Neural crest cell (in vitro differentiated cells): ENCODE measurements at places on chromosomes 6 and 20. TPM values are rescaled to one million over a fixed set of nuclear protein-coding genes. Genes with fewer than 3 reads are reported as not detected.

The C6orf118 gene
- 7.4 and 8.2 TPM in 2 replicates for total RNA-seq

The CYP39A1 gene
- 1.5 and 2.1 TPM in 2 replicates for total RNA-seq

The APMAP gene
- total RNA-seq = 85.0 and 88.6 TPM in 2 replicates

The TNNC2 gene
- total RNA-seq = not detected in 2 replicates

The TUBB2B gene
- 655 and 665 TPM in 2 replicates for total RNA-seq

The PTGIS gene
- total RNA-seq = 7.1 and 9.8 TPM in 2 replicates

The MYB gene
- 6.8 and 8.1 TPM in 2 replicates for total RNA-seq

The PSORS1C1 gene
- total RNA-seq = not detected in 2 replicates

The CD83 gene
- 7.1 and 7.9 TPM in 2 replicates for total RNA-seq

The KHDRBS2 gene
- total RNA-seq = 7.0 and 7.3 TPM in 2 replicates

The NHSL1 gene
- total RNA-seq = 54.7 and 56.6 TPM in 2 replicates

DNA sequence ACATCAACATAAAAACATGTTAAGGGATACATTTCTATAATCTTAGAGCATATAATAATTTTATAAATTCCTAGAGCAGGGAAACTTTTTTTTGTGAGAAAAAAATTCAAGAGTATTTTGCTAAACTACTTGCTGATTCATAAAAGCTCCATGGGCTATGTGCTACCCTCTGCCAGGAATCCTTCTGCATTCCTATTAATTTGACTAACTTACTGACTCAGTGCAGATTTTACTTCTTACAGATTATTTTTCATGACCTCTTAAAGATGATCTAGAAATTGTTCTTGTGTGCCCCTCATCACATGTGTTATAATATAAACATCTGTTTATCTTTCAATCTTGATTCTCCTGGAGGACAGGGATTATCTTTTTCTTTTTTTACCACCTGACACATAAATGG lies 5.7 kb downstream of the VTA1 start:
- DNase-seq = no peak

- no peak for DNase-seq
Observed at GRCh38 chr6:155273431-155273830, 9.6 kb downstream of the CLDN20 start.

- no peak for DNase-seq
Observed at GRCh38 chr20:62454904-62455636, 20.7 kb downstream of the GATA5 start.

DNA sequence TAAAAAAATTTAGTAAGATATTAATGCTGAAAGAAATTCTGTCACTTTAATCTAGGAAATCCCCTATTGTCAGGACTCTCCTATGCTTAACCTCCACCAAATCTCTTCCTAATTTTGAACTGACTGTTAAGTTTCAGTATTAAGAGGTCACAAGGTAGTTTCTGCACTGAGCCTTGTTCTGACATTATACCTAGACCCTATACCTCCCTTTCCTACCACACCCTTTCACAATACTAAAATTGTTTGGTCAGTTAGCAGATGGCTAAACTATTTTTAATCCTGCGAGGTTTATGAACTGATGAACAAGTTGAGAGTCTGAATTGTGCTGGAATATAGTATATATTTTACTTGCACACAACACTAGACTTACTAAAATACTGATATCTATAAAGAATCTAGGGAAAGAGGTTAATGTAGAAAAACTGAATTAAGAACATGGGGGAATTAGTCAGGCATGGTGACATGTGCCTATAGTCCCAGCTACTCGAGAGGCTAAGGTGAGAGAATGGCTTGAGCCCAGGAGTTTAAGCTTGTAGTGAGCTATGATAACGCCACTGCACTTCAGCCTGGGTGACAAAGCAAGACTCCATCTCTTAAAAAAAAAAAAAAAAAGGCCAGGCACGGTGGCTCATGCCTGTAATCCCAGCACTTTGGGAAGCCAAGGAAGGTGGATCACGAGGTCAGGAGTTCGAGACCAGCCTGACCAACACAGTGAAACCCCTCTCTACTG lies 51.5 kb downstream of the HBS1L start:
- DNase-seq = no peak

GRCh38 chr6:82362878-82363427 lies 664 bp upstream of the TPBG start:
- no peak for DNase-seq

DNA sequence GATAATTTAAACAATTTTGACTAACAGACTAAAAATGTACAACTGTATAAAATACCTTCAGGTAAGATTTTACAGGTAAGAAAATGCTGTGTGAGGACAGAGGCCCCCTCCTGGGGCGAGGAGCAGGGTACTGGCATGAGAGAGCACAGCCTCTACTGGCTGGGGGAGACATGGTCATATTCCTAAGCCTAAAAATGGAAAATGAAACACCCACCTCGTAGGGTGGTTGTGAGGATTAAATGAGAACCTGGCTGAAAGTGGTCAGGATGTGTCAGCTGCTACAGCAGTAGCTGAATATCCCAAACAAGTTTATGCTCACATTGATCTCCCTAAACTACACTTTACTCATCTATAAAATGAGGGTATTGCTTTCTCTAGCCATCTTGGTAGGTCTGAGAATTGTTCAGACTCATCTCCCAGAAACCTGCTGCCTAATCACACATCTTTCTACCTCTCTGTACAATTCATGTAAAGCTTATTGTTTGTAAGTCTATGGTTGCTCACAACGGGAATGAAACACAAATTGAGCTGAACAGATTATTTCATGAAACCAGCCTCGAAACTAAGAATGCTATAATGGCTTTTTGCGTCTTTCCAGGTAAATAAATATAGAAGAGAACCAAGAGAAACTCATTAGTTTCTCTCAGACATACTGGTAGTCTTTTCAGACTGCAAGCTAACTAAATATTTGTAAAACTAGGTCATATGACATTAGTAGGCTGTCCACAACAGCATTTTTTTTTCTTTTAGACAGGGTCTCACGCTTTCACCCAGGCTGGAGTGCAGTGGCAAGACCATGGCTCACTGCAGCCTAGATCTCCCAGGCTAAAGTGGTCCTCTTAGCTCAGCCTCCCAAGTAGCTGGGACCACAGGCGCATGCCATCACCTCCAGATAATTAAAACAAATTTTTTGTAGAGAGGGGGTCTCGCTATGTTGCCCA lies 69.6 kb downstream of the POPDC3 start:
- no peak for DNase-seq

- no peak for DNase-seq
Observed at GRCh38 chr6:43972913-43973300, 154.3 kb downstream of the MRPL14 start.

GRCh38 chr20:51014797-51015722 lies 7.8 kb downstream of the KCNG1 start:
- peak; percentile 83 for DNase-seq

DNA sequence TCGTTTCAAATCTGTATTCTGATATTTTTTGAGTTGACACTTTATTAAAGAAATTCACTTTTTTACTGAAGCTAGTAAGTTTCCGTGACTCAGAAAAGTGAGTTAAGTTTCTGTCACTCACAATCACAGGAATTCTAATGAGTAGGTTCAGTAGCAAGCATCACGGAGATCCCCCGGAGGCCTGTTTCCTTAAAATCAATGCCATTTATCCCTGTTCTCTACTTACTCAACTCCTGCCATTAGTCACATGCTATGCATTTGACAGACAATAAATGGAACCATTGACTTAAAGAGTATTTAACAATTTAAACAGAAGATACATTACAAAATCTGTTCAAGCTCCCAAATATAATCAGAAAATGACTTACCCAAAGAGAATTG lies 9.1 kb downstream of the SLC18B1 start:
- no peak for DNase-seq

DNA sequence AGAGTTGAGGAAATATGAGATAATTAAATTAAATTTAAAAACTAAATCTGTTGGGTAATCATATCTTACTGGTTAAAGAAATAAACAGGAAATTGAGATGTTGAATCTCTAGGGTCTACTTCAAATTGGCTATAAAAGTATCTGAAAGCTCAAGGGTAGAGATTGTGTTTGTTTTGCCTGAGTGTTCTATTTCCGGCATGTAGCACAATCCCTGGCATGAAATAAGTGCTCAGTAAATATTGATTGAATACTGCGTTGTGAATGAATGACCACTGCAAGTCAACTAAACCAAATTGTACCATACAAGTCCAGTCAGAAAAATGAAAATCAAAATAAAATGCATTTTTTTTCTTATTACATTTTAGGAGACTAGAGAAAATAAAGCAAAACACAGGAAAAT lies 709.8 kb downstream of the EPM2A start:
- DNase-seq = no peak

DNA sequence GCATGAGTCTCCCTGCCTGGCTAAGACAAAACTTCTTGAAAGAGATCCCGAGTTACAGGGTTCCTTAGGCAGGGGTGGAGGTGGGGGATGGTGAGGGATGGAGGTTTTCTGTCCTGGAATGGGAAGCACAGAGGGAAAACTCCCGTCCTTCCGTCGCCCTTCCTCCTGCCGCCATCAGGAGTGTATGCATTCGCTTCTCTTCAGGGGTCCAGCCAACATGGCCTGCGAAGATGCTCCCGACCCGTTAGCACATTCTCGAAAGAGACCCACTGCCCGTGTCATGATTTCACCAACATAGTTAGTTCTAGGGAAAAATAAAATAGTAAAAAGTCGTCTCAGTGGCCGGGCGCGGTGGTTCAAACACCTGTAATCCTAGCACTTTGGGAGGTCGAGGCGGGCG lies 37.1 kb downstream of the KIF25 start:
- DNase-seq = no peak

DNA sequence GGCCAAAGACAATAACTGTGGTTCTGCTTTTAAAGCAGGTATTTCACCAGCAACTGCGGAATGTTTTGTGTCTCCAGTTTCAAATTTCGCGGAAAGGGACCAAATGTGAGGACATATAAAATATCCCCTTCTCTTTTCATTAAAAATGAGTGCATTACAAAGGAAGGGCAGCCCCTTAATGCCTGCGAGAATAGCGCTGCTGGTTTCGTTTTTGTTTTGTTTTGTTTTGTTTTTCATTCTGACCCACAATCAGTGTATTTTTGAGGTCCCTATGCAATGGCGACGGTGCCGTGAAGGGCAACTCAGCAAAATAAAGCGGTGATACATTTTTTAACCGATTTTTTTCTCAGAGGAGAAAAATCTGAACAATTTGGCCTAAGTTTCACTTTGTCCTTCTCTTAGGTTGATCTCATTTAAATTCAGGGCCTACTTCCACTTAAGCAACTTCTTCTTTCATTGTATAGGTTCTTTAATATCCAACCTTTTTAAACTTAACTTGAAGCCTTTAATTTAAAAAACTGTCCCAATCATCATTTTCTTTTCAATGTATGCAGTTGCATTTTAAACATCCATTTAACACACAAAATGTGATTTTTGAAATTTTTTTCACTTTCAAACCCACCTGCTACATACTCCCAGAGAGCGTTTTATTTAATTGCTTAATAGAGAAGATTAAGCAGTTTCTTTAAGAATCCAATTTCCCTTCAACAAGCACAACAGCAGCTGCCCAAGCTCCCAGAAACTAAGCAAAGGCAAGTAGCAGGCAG lies 2.9 kb upstream of the HIVEP2 start:
- DNase-seq = no peak

DNA sequence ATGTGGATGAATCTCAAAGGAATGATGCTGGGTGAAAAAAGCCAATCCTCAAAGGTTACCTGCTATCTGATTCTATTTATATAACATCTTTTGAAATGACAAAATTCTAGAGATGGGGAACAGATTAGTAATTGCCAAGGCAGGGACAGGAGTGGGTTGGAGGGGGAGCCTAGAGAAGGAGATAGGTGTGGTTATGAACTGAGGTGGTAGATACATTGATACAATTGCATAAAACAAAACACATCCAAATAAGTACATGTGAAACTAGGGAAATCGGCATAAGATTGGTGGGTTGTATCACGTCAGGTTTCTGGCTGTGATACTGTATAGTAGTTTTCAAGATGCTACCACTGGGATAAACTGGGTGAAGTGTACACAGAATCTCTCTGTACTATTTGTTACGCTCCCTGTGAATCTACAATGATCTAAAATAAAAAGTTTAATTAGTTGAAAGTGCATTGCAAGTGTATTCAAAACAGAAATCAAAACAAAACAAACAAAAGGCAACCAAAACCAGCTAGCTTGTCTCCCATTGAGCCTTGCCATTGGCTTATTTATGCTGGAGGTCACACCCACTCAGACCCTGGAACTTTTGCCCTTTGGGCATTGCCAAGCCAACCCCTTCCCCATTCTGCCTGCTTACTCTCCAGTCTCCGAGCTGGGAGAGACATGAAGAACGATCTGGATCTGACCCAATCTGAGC lies 27.8 kb downstream of the PPP1R16B start:
- DNase-seq = no peak

DNA sequence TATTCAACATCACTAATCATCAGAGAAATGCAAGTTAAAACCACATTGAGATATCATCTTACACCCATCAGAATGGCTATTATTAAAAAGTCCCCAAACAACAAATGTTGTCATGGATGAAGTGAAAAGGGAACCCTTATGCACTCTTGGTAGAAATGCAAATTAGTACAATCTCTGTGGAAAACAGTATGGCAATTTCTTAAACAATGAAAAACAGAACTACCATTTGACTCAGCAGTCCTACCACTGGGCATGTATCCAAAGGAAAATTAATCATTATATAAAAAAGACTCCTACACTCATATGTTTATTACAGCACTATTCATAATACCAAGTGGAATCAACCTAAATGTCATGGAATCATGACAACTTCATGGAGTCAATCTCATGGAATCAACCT lies 611.3 kb upstream of the GJE1 start:
- no peak for DNase-seq

GRCh38 chr6:143775336-143775735 lies 67.8 kb upstream of the LTV1 start:
- DNase-seq = no peak

DNA sequence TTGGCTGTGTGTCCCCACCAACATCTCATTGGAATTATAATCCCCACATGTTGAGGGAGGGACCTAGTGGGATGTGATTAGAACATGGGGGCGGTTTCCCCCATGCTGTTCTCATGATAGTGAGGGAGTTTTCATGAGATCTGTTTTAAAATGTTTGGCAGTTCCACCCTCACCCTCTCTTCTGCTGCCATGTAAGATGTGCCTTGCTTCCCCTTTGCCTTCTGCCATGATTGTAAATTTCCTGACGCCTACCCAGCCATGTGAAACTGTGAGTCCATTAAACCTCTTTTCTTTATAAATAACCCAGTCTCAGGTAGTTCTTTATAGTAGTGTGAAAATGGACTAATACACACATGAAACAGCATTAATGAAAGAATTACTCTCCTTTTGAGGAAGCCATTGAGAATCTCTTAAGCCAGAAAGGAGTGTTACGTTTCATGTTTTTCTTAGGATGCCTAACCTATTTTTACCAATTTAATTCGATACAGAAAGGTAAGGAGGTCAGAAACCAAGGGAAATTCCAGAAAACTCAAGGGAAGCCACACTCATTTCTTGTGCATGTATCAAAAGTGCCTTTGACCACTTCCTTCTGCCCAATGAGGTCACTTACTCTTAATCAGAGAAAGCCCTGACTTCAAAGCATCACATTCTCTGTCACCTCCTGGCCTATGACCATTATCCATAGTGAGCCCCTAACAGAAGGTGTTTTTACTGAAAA lies 24.7 kb upstream of the HINT3 start:
- DNase-seq = no peak

DNA sequence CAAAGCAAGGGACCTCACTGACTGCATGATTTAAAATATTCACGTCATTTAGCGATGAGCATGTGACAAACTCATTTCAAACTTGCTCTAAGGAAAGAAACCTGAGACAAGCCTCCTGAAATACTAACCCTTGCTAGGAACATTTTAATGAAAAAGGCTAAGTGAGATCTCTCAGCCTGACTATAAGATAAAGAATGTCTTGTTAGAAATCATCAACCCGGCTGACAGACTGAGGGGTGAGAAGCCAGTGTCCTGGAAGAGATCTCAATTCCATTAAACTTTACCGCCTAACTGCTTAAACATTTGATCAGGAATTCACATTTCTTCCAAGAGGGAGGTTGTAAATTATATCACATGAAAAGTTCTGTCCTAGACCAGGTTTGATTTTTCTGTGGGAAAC lies 274.8 kb upstream of the EXOC2 start:
- no peak for DNase-seq
